ENCODE measurements at places on chromosomes 5 and 9.

GRCh38 chr5:134046801-134047686, 42.3 kb upstream of the VDAC1 start:
- DNase-seq: no peak

GRCh38 chr5:127353796-127354195, 63.2 kb downstream of the MEGF10 start:
- DNase-seq: no peak

DNA sequence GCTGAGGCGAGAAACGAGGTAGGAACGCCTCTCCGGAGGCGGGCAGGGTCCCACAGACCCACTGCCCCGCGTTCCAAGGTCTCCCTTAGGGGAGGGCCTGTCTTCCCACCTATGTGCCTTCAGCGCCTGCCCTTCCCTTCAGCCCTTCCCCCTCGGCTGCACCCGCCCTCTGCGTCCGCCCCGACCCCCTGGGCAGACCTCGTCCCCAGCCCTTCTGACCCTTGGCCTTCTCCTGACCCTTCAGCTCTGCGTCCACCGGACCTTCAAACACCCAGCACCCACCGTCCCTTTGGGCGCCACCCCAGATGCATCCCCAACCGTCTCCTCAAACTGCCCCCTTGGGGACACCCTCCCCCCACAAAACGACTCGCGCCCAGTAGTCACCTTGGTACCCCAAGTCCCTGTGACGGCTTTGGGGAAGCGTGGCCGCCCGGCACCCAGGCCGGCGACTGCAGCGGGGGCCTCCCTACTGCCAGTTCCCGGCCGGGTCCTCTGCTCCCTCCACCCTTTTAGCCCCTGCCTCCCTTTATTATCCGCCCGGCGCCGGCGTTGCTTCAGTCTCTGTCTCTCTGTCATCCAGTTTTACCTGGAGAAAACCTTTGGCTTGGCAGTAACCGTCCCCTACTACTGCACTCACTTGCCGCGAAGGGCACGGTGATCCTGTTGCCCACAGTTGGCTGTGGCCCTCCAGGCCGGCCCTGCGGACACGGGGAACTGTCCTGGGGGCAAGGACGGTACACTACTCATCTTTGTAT, 421 bp downstream of the RUSC2 start:
- DNase-seq: peak; percentile 34

DNA sequence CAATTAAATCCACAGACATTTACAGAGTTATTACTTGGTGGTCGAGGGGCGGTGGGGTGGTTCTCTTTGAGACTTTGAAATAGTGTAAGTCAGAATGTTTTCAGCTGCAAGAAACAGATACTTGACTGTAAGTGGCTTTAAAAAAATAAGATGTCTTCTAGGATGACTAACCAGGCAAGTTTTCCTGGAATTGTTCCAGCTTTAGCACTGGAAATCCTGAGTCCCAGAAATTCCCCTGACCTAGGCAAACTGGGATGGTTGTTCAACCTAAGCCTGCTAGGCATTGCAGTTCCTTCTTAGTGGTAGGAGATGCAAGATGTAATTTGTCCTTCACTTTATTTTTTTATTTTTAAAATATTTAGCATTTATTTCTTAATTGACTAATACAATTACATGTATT, 169.5 kb upstream of the POC5 start:
- no peak for DNase-seq

DNA sequence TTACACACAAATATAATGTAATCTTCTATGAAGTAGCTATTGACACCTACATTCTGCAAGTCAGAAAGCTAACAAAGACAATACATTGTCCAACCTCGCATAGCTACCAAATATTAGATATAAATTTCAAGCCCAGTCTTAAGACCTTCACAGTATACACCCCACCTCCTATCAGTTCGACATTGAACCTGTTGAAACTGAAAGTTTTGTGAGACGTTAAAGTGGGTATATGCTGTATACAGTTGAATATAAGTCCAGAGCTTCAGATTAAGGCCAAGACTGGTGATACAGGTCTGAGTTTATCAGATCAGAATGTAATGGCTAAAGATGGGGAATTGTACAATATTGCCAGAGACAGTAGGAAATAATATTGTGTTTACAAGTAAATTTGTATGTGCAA, 489.3 kb upstream of the RORB start:
- no peak for DNase-seq

GRCh38 chr9:127176631-127177030, 54.2 kb upstream of the ANGPTL2 start:
- DNase-seq: no peak

DNA sequence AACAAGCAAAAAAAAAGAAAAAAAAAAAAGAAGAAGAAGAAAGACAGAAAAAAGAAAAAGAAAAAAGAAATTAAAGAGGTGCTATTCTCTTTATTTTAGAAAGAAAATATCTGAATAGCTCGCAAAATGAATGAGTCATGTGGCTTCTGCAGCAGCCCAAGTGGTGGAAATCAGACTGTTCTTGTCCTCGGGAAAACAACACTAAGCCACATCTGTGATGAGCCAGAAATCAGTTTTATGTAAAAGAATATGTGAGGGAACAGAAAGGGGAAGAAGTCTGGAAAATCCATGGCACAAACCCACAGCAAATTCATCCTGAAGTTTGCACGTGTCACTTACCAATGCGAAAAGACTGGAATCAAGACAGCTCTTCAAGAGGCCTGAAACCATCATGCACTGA, 118.7 kb upstream of the GAS1 start:
- no peak for DNase-seq

- DNase-seq: no peak
Observed at GRCh38 chr5:101782352-101783103, 513.6 kb downstream of the SLCO4C1 start.

DNA sequence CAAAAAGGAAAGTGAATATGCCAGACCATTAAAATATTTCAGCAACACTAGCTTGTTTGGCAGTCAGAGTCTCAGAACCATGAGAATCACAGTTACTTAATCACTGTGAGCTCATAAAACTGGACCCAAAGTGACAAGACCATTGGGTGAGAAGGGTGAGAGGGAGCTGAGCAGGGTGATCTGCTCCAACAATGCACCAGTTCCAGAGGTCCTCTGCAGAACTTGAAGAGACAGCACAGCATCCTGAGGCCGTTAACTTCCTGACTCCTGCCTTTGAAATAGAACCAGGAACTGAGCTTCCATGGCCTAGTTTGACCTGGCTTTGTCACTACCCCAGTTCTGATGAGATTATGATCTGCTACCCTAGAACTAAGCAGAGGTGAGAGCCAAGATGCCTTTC, 57.4 kb downstream of the NFIB start:
- DNase-seq: no peak

DNA sequence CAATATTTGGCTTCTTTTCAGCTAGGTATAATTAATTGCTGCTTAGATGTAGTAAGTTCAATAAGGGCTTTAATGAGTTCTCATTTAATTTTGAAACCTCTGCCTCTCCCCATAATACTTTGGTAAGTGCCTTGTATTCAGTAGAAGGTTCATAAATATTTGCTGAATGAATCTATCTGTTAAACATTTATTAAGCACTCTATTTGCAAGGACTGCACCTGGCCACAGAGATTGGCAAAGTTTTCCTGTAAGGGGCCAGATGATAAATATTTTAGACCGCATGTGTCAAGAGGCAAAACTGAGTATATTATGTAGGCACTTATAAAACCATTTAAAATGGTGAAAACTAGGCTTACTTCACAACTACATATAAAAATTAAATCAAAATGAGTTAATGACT, 19.0 kb upstream of the GNA14 start:
- no peak for DNase-seq

GRCh38 chr9:36623280-36623679, 50.6 kb downstream of the MELK start:
- no peak for DNase-seq

DNA sequence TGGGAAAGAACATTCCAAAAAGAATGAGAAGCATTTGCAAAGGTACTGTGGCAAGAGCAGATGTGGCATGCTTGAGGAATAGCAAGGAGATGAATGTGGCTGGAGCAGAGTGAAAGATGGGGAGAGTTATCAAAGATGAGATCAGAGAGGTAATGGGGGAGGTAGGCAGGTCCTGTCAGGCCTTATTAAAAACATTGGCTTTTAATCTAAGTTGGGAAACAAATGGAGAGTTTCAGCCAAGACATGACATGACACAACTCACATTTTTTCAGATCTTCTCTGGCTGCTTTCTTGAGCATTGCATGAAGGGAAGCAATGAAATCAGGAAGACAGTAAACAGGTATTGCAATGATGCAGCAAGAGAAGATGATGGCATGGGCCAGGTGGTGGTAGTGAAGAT, 120.3 kb downstream of the MUSK start:
- DNase-seq: no peak

GRCh38 chr5:142977363-142978051, 207.3 kb downstream of the ARHGAP26 start:
- no peak for DNase-seq

DNA sequence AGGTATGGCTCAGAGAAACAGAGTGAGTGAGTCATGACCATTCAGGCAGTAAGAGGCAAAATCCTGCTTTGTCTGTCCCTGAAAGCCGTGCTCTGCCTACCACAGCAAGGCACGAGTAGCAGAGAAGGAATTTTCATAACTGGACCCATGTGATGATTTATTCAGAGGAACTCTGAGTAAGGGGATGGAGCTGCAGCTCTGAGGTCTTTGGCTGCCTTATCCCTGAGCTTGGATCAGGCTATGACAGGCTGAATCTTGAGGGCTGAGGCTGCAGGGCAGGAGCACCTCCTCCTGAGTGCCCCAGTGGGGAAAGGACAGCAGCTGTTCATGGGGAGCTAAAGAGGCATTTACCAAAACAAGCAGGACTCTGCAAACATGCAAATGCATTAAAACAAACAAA, 183.4 kb downstream of the PAPPA start:
- DNase-seq: peak; percentile 39

DNA sequence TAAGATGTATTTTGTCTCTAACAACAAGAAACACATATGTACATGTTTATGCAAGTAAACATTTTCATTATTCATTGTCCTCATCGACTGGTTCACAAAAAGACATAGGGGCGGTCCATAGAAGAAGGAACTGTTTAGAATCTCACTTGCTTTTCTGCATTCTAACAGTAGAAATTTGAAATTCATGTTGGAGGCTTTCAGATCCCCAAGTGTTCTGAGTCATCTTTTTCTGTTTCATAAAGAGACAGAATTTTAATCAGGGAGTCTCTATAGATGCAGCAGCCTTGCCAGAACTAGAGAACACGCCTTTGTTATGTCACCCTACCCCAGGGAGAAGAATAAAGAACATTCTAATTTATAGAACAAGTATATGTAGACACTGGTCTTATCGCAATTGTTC, 324.3 kb downstream of the GABRG2 start:
- no peak for DNase-seq

DNA sequence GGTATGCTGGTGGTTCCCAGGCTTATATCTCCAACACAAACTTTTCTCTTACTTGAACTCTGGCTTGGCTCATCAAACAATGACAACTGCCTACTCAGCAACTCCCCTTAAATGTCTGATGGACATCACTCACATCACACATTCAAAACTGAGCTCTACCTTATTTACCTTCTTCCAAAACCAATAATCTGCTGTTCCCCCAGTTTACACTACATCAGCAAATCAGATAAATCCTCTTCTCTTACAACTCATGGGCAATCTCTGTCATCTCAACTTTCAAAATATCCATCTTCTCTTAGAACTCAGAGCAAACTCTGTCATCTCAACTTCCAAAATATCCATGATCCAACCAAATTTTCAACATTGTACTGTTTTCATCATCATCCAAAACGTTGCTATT, 2347.9 kb upstream of the ACO1 start:
- no peak for DNase-seq

- no peak for DNase-seq
Observed at GRCh38 chr5:88142886-88143692, 125.6 kb downstream of the TMEM161B start.

DNA sequence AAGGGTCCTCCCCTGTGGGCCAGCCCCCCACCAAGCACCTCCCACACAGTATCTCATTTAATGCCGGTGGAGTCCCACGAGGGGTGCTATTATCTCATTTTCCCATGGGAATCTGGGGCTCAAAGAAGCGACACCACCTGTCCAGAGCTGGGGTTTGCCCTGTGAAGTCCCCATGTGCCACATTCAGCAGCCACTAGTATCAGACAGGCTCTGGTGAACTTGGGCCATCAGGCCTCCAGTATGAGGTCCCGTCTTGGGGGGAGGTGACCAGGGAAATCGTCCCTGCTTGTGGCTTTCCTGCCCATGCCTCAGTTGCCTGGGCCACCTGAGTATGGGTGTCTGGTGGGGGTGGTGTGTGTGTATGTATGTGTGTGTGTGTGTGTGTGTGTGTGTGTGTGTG, 222.7 kb downstream of the PBX3 start:
- no peak for DNase-seq

DNA sequence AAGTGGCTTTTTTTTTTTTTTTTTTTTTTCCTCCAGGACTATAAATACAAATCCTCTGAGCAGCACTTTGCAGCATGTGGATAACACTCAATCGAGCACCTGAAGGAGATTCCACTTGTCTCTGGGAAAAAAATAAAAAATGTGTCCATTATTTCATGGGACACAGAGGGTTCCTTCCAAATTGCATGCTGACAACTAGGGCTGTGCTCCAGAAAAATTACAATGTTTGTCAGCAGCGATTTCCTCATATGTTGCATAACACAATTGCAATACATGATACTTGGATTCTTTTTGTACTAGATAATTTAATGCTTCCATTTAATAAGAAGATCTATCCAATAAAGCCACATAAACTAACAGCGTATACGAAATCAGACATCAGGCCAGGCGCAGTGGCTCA, 84.4 kb downstream of the CDH18 start:
- DNase-seq: no peak

GRCh38 chr5:111783537-111783936, 26.5 kb upstream of the NREP start:
- no peak for DNase-seq

DNA sequence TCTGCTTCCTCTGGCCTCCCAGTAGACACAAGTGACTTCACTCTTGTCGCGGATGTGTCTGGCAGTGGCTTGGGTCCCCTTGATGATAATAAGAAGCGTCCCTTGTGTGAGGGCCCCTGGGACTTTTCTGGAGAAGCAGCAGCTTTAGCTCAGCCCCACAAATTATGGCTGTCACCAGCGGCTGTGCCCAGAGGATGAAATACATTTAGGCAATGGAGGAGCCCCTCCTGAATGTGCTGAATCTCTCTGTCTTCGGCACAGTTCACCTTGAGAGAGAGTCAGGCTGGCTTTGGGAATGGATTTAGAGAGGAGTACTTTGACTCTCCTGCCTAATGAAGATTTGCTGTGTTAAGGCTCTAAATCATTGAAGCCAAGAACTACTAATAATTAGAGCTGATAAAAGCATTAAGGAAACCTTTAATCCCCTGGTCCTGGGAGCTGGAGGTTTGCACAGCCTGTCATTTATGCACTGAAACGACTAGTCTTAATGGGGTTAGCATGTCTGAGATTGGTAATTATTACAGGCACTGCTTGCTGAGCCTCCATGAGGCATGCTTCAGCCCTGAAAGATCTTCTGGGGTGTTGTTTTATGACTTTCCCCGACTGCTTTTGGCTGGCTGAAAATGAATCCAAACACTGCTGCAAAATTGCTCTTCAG, 127.0 kb downstream of the TENT4A start:
- DNase-seq: peak; percentile 86
